ENCODE measurements at places on chromosomes 3 and 15.

GRCh38 chr15:32717426-32718226 lies at the start of gene GREM1:
Gene GREM1 (plus strand): TSS chr15:32718004. CDS start chr15:32730691, 12,687 bp downstream.
- DNase-seq, result no peak

DNA sequence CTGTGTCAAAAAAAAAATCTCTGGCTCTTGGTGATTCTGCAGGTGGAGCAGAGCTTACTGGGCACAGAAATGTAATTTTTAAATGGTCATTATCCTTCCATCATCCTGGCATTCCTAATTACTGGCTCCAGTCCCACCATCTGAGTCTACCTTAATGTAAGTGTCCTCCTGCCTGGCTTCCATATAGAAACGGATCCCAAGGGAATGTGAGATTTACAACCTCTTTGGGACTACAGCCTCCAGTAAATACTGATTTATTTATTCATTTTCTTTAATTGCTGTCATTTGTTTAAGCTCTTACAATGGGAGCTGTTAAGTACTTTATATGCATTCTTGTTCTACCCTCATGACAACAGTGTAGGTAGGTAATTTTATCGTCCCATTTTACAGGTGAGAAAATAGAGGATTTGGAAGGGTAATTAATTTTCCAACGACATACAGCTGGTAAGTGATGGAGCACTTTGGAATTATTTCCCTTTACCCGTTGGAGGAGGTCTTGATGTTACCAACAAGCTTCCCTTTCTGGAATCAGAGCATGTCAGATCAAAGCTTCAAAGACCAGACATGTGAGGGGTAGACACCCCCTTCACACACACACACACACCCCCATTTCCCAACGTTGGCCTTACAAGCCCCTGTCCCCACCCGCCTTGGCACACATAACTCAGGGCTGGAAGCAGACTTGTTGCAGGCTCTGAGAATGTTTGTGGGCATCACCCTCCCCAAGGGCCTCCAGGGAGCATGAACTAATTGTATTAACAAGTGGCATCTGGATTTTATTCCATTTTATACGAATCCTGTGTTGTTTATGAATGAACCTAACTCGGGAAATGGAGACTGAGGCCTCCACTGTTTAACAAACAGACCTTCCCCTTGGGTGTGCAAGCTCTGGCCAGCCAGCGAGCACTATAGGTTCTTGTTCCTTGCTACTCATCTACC lies 116.9 kb downstream of the ALDH1A2 start:
- no peak for DNase-seq

DNA sequence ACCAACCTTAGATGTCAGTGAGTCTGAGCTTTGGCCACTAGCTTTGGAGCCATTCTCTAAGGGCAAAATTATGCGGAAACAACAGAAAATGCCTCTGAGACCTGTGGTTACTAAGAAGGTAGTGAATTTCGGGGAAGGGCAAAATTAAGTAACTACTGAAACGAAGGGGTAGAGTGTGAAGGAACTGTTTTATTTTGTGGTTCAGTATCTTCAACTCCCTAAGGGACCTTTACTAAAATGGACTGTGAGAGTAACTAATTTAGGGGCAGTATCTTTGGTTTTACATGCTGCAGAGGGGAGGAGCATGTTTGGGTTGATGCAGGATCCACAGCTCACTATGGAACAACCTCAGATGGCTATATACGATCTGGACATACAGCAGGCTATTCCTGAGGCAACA lies 8.0 kb upstream of the ALG1L2 start:
- no peak for DNase-seq

GRCh38 chr3:190169243-190169642 lies 48.5 kb upstream of the P3H2 start:
- no peak for DNase-seq

All from RPMI8226 (cell line).